Activated CD4-positive, CD25-positive, alpha-beta regulatory T cell treated with anti-CD3 and anti-CD28 coated beads, Interleukin-2, amount 50 U/mL, for 72 hours (primary cell): ENCODE measurements at places on chromosomes 7 and 10.

DNA sequence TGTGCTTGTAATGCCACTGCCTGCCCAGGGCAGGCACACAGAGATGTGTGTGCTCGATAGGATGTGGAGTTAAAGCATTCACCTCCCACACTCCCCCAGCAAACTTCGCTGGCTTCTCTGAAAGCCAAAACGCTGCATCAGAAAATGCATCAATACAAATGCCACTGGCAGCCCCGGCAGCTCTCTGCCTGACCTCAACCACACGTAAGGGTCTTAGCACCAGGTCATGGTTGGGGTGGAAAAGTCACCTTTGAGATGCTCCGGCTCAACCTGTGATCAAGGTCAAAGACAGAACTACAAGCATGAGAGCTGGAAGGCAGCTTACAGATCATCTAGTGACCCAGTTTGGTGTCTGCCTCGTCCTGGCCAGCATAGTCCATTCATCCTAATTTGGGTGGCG, 114.4 kb upstream of the NANOS1 start:
- no peak for DNase-seq

- no peak for DNase-seq
These were observed 8.0 kb downstream of the HKDC1 start for GRCh38 chr10:69228151-69228550.

GRCh38 chr7:108669958-108670357, 100.3 kb downstream of the DNAJB9 start:
- no peak for DNase-seq

DNA sequence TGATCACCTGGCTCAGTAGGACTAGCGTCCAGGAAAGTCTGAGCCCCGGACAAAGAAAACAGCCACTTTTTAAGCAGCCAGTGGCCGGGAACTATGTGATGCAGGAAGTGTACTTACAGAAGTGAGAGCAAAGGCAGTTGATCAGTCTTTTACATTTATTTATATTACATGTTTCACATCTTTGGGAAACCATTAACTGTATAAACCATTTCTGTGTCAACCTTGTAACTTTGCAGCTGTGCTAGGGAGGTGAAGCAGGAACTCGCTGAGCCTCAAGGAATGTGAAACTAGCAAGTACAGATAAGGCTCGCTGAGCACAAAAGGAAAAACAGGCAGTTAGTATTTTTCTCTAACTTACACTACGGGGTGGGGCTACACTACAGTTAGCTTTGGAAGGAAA, 39.9 kb upstream of the HECW1 start:
- DNase-seq: no peak

GRCh38 chr10:5288359-5288758, 76.4 kb upstream of the UCN3 start:
- DNase-seq: no peak

DNA sequence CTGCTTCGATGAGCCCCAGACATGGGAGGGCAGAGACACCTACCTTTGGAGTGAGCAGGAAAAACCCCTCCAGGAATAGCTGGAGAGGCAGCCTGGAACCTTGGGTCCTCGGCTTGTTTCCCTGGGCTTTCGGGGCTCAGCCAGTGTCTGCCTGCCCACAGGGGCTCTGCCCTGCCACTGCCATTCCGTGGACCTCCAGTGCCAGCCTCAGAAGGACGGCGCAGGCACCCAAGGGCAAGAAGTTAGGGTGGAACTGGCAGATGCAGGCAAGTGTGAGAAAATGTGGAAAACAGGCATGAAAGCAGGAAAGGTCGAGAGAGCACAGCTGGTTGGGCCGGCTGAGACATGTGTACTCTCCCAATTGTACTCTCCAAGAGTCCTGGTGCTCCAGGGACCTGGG, 281.5 kb downstream of the GRID1 start:
- no peak for DNase-seq

GRCh38 chr10:91433620-91434019, 23.5 kb downstream of the HECTD2 start:
- no peak for DNase-seq

DNA sequence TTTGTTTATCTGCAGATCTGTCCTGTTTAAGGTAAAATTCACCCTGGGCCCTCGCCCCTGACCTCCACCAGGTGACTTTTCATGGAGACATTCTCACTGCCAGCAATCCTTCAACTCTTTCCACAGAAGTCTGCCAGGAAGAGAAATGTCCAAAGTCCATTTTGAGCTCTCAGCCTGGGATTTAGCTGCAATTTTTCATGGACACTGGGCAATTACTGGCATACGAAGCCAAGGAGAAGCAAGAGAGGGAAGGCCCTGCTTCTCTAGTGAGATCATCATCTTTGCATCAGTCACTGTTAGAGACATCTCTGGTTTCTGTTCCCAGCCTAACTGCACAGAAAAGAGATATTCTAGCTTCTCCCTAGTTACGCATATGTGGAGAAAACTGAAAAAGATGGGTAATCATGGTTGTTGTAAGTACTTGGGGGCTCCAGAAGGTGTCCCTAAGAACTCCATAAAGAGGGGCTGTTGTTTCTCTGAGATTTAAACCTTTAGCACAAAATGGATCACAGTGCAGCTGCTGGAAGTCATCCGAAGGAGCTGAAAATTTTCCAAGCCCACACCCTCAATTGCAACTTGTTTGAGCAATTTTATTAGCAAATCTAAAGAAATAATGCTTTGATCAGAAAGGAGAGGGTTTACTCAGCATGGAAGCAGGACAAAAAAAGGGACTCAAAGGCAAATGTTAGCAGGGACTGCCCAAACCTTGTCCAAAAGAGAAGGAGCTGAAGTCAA, 168.9 kb downstream of the SNX10 start:
- no peak for DNase-seq

- DNase-seq: no peak
These were observed 24.5 kb upstream of the NXPH1 start for GRCh38 chr7:8408871-8409270.

DNA sequence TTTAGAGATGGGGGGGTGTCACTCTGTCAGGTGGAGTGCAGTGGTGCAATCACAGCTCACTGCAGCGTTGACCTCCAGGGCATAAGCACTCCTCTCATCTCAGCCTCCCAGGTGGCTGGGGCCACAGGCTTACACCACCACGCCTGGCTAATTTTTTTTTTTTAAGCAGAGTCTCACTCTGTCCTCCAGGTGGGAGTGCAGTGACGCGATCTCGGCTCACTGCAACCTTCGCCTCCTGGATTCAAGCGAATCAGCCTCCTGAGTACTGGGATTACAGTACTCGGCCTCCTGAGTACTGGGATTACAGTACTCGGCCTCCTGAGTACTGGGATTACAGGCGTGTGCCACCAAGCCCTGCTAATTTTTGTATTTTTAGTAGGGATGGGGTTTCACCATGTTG, 23.6 kb upstream of the PPIA start:
- DNase-seq: no peak

DNA sequence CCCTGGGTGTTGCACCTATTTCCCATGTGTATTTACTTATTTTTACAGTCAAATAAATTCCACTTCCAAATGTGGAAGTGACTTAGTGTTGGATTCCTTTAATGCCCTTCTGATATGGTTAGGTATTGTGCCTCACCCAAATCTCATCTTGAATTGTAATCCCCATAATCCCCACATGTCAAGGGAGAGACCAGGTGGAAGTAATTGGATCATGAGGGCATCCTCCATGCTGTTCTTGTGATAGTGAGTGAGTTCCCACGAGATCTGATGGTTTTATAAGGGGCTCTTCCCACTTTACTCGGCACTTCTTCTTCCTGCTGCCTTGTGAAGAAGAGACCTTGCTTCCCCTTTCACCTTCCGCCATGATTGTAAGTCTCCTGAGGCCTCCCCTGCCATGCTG, 136.9 kb downstream of the SNX10 start:
- DNase-seq: no peak

DNA sequence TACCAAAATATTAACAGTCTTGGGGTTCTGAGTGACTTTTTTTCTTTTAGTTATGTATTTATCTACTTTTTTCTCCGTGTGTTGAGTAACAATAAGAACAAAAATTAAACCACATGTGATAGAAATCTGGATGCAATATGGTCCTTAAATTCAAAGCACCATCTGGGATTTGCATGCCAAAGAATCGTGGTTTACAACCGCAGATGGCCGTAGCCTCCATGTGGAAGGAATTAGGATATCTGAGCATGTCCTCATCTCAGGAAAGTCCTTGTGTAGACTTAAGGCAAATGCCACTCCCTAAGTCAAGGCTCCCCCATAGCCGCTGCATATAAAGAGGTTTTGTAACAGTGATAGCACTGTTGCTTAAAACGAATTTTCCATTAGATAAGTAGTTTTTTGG, 304.0 kb downstream of the ZEB1 start:
- DNase-seq: no peak

DNA sequence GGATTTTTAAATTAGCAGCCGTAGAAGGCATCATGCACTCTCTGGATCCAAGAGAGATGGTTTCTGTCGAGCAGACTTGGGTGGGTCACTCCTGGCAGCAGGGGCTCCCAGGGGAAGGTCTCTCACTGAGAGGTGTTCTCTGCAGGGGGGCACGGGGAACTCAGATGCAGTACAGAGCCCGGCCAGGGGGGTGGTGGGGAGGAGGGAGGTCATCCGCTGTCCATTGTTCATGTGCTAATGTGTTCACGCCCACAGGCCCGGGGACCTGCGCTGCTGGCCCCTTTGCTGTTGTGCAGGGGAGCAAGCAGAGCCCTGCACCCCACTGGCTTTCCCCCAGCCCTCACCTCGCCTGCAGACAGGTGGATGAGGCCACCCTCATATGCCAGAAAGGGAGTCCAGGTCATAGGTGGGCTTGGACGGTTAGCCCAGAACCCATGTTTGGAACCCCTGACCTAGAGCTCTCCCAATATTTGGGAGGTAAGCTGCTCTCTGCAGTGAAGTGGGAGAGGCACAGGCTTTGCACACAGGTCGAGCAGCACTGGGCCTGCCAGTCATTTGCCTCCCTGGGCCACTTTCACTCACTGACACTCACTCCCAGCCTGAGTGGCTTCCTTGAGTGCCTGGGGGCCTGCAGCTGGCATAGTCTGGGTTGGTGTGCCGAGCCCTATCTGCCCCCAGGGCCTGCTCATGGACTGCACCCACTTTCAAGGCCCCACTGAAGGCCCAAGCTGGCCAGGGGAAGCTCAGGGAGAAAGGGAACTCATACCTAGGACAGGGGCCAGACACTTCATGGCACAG, 12.6 kb upstream of the TBRG4 start:
- DNase-seq: no peak

- no peak for DNase-seq
These were observed 12.2 kb downstream of the DNAJB9 start for GRCh38 chr7:108581655-108582491.

GRCh38 chr10:15710455-15710854, 9.3 kb downstream of the ITGA8 start:
- no peak for DNase-seq
